ENCODE measurements at places on chromosomes 4 and X. TPM values are rescaled to one million over a fixed set of nuclear protein-coding genes. Genes with fewer than 3 reads are reported as not detected.

DNA sequence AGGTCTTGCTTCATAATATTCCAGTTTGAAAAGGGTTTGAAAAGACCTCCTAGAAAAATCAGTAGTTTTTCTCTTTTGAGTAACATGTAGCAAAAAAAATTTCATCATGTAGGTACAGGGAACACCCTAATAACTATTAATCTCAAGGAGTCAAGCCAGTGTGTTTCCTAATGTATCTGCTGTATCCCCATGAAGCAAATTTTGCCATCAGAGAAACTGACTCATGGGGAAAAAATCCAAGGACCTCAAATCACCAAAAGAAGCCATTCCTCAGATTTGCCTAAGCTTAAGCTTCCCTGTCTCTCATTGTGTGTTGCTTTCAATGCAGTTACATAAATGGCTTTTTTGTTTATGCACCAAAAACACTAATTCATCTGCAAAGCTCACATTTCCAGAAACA is 29.7 kb downstream of the F9 start:
- no peak overlapping the region for H3K27ac ChIP-seq
- H3K36me3 ChIP-seq = no peaks in the 10 kb centered on the region
- H3K27me3 ChIP-seq = no peaks in the 10 kb centered on the region
- H3K4me1 ChIP-seq = no peaks in the 10 kb centered on the region
- no peak for DNase-seq
- H3K4me3 ChIP-seq = no peak overlapping the region

- peak; percentile 48 for DNase-seq
- H3K27me3 ChIP-seq = no peaks in the 10 kb centered on the region
- H3K4me3 ChIP-seq = no peak overlapping the region
- peak overlapping the region; percentile 2 for H3K27ac ChIP-seq
Measured at GRCh38 chrX:153488231-153488914, 6.4 kb upstream of the BGN start.

DNA sequence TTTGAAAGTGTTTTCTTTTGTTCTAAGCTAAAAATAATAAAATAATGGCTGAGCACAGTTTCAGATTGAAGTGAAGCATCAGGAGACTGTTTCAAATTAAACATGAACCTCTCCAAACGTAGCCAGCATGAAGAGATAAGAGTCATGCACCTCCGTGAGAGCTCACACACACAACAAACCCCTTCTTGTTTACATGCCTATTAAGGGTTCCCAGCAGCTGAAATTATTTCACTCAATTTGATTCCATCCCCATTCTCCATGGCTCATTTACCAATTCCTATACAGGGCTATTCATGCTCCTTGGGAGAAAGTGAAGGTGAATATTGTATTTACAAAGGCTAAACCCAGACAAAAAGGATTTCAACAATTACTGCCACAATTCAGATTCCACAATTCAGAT is 954.1 kb upstream of the INTU start:
- H3K36me3 ChIP-seq = no peaks in the 10 kb centered on the region
- no peaks in the 10 kb centered on the region for H3K4me1 ChIP-seq
- no peak overlapping the region for H3K27ac ChIP-seq
- no peak for DNase-seq

DNA sequence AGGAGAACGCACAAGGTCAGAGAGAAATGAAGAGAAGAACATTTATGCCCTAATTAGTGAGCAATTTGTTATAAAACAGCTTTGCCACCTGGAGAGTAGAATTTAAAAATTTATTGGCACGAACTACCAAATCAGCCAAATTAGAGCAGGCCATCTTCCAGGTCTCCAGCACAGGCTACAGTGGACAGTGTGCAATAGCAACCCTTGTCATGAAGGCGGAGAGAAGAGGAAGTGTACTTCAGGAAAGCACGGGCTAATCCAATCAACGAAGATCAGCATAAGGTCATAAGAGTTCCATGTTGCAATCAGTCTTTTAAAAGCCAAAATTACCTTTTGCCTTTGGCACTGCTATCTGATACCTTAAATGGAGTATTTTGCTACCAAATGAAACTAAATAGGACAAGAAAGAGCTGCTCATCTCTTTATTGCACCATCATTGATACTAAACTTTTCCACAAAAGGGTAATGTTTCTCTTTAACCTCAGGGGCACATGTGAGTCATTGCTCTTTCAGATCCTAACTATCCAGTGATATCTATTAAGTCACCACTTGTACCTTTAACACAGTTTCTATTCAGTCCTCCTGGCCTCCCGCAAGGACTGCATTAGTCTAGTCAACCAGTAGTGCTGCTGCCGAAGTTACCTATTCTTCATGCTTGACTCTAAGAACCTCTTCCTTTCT is 19.9 kb downstream of the ANK2 start:
- H3K4me3 ChIP-seq = no peak overlapping the region
- no peaks in the 10 kb centered on the region for H3K36me3 ChIP-seq
- H3K27me3 ChIP-seq = no peaks in the 10 kb centered on the region
- peak; percentile 23 for DNase-seq

DNA sequence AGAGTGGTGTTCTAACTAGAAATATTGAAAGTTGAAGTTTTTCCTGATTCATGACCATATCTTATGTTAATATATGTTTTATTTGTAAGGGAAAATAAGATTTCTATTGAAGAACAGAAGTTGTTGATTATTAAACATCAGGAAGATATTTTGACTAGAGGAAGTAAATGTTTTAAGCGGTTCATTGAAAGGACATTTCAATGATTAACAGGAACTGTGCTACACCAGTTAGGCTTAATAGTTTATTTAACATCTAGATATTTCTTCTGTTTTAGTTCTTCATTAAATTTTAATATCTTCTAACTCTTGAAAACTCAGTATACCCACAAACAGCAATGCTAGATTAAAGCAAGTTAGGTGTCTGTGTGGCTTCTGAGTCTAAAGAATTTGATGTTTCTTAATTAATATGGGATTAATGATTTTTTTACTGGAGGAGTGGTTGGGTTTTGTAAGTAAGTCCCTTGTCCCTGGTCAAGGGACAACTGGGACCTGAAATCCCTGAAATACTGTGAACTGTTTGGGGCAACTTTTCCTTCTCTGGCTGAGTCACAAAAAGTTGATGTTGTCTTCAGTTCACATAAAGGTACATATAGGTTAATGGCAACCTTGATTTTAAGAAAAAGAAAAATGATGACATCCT is 42.9 kb upstream of the CYP4V2 start:
- H3K27ac ChIP-seq = peak overlapping the region; percentile 69
- H3K4me1 ChIP-seq = no peaks in the 10 kb centered on the region
- no peak overlapping the region for H3K4me3 ChIP-seq
- no peaks in the 10 kb centered on the region for H3K27me3 ChIP-seq
- H3K36me3 ChIP-seq = no peaks in the 10 kb centered on the region

UCP1 gene
- total RNA-seq = not detected

GRCh38 chr4:13367244-13367643 is 116.9 kb downstream of the RAB28 start:
- no peaks in the 10 kb centered on the region for H3K4me1 ChIP-seq
- no peak overlapping the region for H3K4me3 ChIP-seq
- H3K27ac ChIP-seq = no peak overlapping the region
- H3K27me3 ChIP-seq = no peaks in the 10 kb centered on the region

CNKSR2 gene
- 3.3 TPM for total RNA-seq

DNA sequence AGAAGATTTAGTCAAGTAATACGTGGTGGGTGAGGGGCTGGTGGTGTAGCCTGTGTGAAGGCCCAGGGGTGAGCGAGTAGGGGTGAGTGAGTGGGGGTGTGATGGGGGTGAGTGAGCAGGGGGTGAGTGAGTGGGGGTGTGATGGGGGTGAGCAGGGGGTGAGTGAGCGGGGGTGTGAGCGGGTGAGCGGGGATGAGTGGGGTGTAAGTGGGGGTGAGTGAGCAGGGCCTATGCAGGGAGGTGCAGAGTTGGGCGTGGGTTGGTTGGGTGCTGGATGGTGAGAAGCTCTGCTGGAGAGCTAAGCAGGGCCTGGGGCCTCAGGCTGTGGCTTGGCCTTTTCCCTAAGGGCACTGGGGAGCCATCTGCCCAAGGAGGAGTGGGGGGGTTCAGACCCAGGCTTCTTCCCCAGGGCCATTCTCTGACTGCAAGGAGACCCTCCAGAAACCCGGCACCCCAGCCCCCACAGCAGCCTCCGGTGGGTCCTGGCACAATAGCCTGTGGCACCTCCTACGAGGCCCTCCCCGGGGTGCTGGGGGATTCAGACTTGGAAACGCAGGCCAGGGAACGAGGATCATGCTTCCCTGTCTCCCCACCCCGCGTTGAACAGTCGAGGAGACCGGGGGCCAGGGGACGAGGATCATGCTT is 30.4 kb downstream of the SH3TC1 start:
- no peaks in the 10 kb centered on the region for H3K36me3 ChIP-seq
- no peaks in the 10 kb centered on the region for H3K27me3 ChIP-seq
- DNase-seq = no peak
- no peak overlapping the region for H3K4me3 ChIP-seq
- H3K4me1 ChIP-seq = no peaks in the 10 kb centered on the region
- H3K27ac ChIP-seq = no peak overlapping the region

FAM149A gene
- 19.8 TPM for total RNA-seq

- no peak for DNase-seq
- peaks cover 6% of the 10 kb centered on the region for H3K4me1 ChIP-seq
- no peaks in the 10 kb centered on the region for H3K36me3 ChIP-seq
- H3K4me3 ChIP-seq = no peak overlapping the region
- no peak overlapping the region for H3K27ac ChIP-seq
Measured at GRCh38 chr4:103011378-103012025, 8.0 kb downstream of the SLC9B1 start.

TMPRSS11D gene
- total RNA-seq = not detected

DNA sequence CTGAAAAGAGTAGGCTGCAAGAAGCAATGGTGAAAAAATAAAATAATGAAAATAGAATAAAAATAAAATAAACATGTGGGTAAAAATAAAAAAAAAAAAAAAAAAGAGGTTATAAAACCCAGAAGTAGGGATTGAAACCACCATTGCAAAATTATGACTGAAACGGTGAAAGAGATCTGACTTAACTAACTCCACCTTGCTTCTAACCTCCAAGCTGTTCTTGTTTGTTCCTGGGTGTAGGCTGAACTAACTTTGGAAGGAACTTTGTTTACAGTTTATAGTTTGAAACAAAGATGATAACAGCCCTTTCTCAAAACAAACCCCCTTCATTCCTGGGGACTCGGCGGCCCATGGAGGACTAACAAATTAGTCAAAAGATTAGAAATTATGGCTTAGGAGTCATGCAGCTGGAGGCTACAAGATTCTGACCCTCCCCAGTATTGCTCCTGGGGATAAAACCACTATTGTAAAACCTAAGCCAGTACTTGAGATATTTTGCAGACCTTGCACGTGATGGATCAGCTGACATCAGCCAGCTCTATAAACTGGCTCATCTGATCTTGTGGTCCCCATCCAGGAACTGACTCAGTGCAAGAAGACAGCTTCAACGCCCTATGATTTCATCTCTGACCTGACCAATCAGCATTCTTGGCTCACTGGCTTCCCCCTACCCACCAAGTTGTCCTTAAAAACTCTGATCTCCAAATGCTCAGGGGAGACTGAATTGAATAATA is 30.4 kb downstream of the DDX60L start:
- H3K27me3 ChIP-seq = no peaks in the 10 kb centered on the region
- no peak overlapping the region for H3K4me3 ChIP-seq
- no peaks in the 10 kb centered on the region for H3K36me3 ChIP-seq
- no peak for DNase-seq
- no peak overlapping the region for H3K27ac ChIP-seq

GRCh38 chr4:157314906-157315305 is 94.4 kb downstream of the GRIA2 start:
- no peaks in the 10 kb centered on the region for H3K36me3 ChIP-seq
- no peak overlapping the region for H3K27ac ChIP-seq
- no peak for DNase-seq
- H3K4me1 ChIP-seq = no peaks in the 10 kb centered on the region
- no peaks in the 10 kb centered on the region for H3K27me3 ChIP-seq

- peak overlapping the region; percentile 36 for H3K27ac ChIP-seq
- H3K4me1 ChIP-seq = peaks cover 14% of the 10 kb centered on the region
- no peaks in the 10 kb centered on the region for H3K36me3 ChIP-seq
- peak; percentile 72 for DNase-seq
- H3K4me3 ChIP-seq = peak overlapping the region; percentile 16
- peaks cover 16% of the 10 kb centered on the region for H3K27me3 ChIP-seq
Measured at GRCh38 chr4:173522160-173522950, 7.7 kb downstream of the HAND2 start.

CFAP47 gene
- total RNA-seq = 0.09 TPM

DNA sequence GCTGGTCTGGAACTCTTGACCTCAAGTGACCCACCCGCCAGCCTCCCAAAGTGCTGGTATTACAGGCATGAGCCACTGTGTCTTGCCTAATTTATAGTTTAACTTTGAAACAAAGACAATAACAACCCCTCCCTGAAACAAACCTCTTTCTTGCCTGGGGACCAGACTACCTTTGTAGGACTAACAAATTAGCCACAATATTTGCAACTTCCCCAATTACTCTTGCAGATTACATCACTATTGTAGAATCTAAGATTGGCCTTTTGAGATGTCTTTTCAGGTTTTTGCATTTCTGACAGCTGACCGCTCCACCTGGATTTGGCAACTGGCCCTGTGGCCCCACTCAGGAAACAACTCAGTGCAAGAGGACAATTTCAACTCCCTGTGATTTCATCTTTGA is 84.8 kb downstream of the AKAP4 start:
- no peak overlapping the region for H3K4me3 ChIP-seq
- H3K4me1 ChIP-seq = no peaks in the 10 kb centered on the region
- H3K27ac ChIP-seq = no peak overlapping the region
- no peak for DNase-seq
- no peaks in the 10 kb centered on the region for H3K27me3 ChIP-seq
- H3K36me3 ChIP-seq = no peaks in the 10 kb centered on the region

NHS gene
- 0.27 TPM for total RNA-seq

GRCh38 chr4:8763966-8764901 is 107.4 kb downstream of the HMX1 start:
- H3K27ac ChIP-seq = no peak overlapping the region
- H3K27me3 ChIP-seq = no peaks in the 10 kb centered on the region
- H3K4me1 ChIP-seq = no peaks in the 10 kb centered on the region
- peak; percentile 37 for DNase-seq

WDR1 gene
- total RNA-seq = 77.2 TPM

GRCh38 chrX:53281321-53281822 is at the start of gene IQSEC2:
Gene IQSEC2, minus strand, starts transcription at chrX:53281584.
- H3K4me1 ChIP-seq = no peaks in the 10 kb centered on the region
- H3K27ac ChIP-seq = no peak within 1 kb of the TSS
- no peaks in the 10 kb centered on the region for H3K36me3 ChIP-seq
- DNase-seq = peak; percentile 64
- H3K4me3 ChIP-seq = peak within 1 kb of the TSS; percentile 32

All from right lobe of liver (tissue), 6 donors.